B cell (primary cell): ENCODE measurements at places on chromosomes 6 and 20.

- DNase-seq = peak; percentile 68
These were observed 896 bp upstream of the RNASET2 start for GRCh38 chr6:166957087-166957804.

DNA sequence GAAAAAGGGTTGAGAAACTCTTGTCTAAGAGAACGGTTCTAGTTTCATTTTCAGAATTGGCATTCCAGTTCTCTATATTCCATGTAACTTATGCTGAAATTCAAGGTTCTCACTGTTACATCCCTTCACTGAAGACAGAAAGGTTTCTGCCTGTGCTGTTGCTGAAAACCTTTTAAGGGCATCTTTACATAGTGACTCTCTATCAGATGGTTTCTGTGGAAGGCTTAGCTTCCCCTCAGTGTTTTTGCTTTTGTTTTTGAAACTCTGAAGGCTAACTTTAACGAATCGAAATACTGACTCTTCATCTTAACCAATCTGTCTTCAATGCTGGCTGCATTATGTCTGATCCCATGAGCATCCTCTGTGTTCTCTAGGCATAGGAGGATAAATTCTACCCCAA is 1286.2 kb upstream of the EYS start:
- DNase-seq = no peak

DNA sequence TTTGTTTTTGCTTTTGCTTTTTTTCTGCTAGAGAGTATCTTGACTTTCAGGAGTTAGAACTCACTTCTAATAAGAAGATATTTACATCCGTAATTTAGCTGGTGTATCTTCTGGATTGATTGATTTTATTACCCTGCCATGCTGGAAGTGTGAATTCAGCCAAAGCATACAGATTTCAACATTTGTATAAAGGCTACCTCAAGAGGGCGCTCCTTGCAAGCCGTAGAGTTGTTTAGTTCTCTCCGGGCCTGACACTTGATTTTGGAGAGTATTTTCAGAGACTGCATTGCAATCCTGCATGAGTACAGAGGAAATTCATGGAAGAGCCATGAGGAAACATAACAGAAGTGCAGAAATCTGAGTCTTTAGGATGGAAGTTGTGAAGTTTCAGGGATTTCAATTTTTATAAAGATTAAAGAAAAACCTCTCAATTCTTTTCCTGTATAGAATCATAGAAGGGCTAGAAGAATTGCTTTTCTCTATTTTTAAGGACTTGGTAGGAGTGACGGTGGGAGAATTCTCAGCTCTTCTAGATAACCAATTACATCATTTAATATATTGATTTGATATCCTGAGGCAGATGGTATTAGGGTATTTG is 66.7 kb upstream of the TIAM2 start:
- peak; percentile 66 for DNase-seq

DNA sequence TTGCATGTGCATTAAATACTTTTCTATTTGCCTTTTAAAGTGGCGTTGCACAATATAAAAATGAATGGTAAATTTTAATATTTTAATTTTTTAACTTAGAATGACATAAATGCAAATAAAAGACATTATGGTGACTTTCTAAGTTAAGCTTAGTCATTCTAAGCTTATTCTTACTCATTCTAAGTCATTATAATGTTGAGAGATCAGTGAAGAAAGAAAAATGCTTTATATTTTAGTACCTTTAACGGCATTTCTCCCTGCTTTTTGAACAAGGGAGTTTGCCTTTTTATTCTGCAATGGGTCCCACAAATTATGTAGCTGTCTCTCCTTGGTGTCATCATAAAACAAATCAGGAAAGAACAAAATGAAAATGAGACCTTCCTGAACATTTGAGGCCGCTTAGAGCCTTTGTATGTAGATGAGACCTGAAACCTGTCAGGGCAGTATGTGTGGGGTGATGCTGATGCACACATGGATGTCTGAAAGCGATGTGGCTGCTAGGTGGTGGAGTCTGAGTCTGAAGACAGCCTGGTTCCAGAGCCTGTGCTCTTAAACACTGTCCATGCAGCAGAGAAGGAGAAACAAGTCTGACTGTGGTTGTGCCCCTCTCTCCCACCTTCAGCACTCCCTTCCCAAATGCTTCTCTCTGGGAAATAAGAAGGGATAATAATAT is 158.0 kb downstream of the PHF3 start:
- DNase-seq = no peak

DNA sequence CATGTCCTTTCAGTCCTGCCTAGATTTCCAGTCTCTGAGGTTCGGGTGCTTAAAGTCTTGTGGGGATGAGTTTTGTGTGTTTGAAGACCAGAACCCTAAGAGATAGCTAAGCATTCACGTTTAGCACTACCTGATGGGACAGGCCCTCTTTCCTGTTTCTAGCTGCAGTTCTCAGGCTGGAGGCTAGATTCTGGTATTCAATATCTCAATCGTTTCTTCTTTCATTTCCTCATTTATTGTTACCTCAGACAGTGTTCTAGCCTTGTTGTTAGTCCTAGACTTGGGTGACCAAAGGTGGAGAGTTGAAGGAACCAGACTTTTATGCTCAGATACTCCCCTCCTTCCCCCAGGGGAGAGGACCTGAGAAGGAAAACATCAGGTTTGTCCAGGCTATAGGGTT is 16.8 kb downstream of the CEP250 start:
- DNase-seq = peak; percentile 29

DNA sequence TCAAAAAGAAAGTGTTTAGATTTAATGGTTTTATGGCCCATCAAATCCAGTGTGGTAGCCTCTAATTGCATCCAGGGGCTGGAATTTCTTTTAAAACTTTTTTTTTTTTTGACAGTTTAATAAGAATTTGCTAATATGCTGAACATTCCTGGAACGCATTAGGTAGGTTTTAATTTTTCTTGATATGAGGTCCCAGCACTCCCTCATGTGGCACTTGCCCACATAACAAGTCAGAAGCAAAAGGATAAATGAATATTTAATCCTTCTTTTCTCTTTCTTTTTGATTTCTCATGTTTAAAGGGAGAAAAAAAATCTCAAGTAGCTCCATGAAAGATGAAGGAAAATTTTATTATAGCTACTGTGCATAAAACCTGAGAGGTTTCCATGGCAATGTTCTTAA is 13.5 kb downstream of the HAO1 start:
- DNase-seq = no peak

- DNase-seq = no peak
These were observed 301.8 kb downstream of the KIF16B start for GRCh38 chr20:16271450-16271849.

DNA sequence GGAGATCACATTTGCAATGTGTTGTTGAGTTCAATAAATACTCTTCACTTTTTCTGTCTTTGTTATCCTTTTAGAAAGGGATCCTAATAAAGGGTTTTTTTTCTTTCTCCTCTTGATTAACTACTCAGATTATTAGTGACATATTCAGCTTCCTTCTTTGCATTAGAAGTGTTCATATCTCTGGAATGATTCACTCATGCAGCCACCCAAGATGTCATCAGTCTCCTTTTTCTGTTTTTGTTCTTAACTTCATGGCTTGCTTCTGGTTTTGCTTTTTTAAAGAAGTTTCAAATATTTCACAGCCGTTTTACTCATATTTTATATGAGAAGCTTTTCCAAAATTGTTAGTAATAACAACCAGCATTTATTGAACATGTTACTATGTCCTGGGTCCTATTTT is 187.6 kb downstream of the TMEM242 start:
- DNase-seq = no peak

DNA sequence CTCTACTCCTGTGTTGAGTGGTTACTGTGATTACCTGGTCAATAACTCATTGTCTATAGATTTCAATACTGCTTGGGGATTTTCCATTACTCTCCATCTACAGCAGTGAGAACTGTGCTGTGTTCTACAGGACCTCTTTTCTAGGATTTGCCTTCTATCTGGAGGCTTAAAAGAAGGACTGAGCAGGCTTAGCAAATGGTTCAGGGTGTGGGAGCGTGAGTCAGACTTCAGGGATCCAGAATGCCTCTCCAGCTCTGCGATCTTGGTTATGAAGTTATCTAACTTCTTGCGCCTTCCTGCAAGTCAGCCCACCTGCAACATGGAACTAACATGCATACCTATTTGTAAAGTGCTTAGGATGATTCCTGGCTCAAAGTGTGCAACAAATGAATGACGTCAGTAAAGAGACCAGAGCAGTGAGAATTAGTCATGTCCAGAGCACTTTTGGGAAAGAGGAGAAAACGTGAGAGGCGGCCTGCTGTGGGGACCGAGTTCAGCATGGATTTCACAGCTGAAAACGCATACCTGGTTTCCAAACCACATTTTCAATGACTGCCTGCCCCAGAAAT is 610.1 kb upstream of the CDH4 start:
- DNase-seq = no peak

- DNase-seq = no peak
These were observed 6.2 kb upstream of the TAB2 start for GRCh38 chr6:149311293-149311692.

- DNase-seq = no peak
These were observed 1.3 kb downstream of the LSM14B start for GRCh38 chr20:62123450-62124118.

DNA sequence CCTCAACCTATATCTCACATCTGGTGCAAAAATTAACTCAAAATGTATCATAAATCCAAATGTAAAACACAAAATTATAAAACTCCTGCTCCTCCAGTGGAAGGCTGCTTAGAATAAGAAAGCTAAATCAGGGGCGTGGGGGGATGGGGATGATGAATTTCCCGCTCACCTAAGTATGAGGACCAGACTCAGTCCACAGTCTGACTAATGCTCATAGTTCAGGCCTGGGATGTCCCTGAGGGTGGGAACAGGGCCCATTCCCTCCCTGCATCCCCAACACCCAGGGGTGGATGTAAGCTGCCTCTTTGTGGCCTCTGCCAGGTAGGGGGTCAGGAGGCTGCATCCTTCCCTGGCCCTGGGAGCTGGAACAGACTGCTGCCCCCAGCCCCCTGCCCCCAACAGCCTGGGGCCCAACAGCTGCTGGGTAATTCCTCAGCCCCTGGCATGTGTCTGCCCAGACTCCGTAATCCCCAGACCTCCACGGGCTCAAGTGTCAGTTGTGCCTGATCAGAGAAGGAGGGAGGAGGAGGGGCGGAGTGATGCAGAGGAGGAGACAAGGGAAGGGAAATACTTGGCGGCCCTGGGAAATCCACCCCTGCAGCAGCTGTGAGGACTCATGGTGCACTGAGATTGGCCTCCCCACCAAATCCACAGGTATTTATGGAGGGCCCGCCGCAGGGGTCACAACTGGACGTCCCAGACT is 224.5 kb downstream of the PREX1 start:
- no peak for DNase-seq

DNA sequence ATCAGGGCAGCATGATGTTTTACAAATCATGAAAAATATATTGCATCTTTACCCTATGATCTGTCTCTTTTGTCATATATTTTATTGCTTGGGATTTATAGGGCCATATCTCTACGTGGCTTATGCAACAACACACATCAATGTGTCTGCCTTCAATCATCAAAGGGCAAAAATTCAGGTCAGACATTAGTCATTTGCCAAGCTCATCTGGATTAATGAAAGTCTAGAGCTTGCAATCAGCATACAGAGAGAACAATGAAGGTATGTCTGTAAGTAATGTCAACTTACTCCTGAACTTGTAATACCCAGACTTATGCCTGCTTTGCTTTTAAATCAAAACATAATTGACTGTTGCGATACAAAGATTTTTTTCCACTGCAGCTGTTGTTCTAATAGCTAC is 282.7 kb downstream of the HAO1 start:
- DNase-seq = no peak

DNA sequence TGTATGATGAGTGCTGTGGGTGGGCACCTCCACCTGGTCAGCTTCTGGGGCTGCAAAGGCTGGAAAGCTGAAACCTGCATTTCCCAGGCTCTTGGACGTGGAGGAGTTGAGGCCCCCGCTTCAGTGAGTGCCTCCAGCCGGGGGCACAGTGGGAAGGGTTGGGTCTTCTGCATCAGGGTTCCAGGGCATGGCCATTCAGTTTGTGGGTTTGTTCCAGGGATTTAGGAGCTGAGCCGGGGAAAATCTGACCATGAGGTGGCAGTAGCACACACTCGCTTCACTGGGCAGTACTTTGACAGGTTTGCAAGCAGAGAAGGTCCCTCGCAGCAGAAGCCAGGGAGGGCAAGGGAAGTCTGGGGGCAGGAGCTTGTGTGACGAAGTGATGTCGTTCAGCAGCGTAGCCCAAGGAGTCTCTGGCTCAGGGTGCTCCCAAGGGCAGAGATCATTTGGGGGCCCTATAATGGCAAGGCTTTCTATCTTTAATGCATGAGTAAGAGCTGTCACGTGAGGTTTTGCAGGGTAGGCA is 69.5 kb upstream of the SULF2 start:
- DNase-seq = peak; percentile 20

GRCh38 chr6:152295346-152295745 is 341.8 kb downstream of the SYNE1 start:
- DNase-seq = no peak

DNA sequence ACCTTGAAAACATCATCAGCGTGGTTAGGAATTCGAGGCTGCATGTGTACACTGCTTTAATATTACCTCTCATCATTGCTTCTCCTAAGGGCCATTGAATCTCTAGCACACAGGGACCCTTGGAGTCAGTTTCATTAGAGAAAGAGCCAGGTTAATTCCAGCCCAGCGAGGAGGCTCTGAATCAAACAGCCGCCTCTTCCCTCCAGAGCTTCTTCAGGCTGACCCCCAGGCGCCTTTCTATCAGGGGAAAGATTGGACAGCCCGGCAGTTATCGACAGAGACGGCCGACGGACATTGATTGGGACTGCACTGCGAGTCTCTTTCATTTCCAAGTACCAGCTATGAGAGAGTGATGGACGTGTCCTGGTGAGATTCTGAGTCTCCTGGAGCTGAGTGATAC is 159.2 kb downstream of the ANKRD60 start:
- DNase-seq = no peak

- no peak for DNase-seq
These were observed 5.8 kb downstream of the SLC2A4RG start for GRCh38 chr20:63745424-63745805.

- DNase-seq = no peak
These were observed 332.9 kb downstream of the TFAP2A start for GRCh38 chr6:10081957-10082356.

- no peak for DNase-seq
These were observed 160.0 kb downstream of the EPHA7 start for GRCh38 chr6:93259332-93259731.

DNA sequence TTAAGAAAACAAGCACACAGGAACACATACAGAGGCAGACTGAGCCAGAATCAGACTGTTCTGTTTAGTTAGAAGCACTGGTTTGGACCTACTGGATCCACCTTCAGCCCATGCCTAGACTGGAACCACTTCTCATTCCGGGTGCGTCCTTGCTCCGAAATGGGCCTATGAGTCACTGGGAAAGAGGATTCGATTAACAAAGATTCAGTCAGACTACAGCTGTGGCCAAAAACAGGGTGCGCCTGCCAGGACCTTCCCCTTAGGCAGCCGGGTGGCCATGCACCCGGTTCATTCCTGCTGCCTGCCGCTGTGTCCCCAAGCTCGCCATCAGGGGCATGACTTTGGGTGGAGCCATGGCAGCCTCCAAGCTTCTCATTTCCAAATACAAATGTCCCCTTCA is 14.5 kb upstream of the KCNK5 start:
- DNase-seq = no peak

GRCh38 chr20:53595018-53595378 is 1.4 kb upstream of the ZNF217 start:
- DNase-seq = peak; percentile 33

GRCh38 chr6:106156413-106156812 is 70.3 kb downstream of the PRDM1 start:
- no peak for DNase-seq

GRCh38 chr20:20568604-20569205 is 143.7 kb downstream of the RALGAPA2 start:
- DNase-seq = peak; percentile 39
